ENCODE measurements at places on chromosomes 2 and 18.

- DNase-seq, result no peak
Measured at GRCh38 chr2:105379741-105380186, 19.1 kb downstream of the FHL2 start.

GRCh38 chr18:7221424-7222155 is 9.3 kb upstream of the LRRC30 start:
- peak; percentile 15 for DNase-seq

DNA sequence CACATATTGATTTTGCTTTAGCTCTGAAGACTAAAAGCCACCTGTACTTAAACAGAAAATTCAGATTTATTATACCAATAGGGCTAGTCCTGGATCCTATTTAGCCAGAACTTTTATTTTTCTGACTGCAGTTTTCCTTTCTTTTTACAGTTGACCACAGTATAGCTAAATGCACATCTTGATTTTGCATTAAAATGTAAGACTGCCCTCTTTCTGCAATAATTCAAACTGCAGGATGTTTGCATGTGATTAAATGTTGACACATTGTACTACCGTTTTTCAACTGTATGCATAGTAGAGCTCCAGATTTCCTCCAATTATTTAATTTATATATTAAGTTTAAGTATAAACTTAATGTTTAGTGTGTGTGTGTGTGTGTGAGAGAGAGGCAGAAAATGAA is 1262.9 kb downstream of the SUCLG1 start:
- DNase-seq, result no peak

- no peak for DNase-seq
Measured at GRCh38 chr18:37611614-37612279, 46.1 kb upstream of the CELF4 start.

DNA sequence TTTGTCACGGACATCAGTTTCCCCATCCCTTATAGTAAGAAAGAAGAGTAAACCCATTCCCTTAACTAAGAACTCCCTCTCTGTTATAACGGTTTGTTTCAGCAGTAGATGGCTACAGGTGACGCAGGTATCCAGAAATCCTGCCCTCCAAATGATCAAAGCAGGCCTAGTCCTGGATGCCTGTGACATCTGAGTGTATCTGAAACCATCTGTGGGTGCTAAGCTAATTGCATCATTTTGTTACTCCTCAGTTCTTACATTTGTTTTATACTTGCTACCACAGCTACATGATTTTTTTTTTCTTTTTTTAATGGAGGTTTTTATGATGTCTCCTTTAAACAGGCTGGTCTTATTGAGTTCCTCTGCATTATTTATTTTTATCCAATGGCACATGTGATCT is 55.1 kb downstream of the AAK1 start:
- DNase-seq, result no peak
